ENCODE measurements at places on chromosomes 12 and 14.

- DNase-seq: no peak
These were observed 5.8 kb downstream of the DICER1 start for GRCh38 chr14:95151561-95151960.

DNA sequence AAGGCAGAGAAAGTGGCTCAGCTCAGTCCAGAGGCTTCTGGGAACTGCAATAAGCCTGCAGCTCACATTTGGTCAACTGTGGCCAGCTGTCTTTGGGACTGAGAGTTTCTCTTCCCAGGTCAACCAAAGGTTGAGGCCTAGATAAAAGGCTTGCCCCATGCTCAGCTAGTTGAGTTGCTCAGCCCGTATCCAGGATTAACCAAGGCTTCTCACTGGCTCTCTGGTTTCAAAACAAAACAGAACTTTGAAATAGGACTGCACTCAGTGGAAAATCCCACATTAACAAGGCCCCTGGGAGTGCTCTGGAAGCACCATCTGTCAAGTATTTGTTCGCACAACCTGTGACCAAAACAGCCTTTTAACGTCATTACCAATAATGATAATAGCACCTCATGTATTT lies 40.3 kb upstream of the NUAK1 start:
- peak; percentile 34 for DNase-seq

DNA sequence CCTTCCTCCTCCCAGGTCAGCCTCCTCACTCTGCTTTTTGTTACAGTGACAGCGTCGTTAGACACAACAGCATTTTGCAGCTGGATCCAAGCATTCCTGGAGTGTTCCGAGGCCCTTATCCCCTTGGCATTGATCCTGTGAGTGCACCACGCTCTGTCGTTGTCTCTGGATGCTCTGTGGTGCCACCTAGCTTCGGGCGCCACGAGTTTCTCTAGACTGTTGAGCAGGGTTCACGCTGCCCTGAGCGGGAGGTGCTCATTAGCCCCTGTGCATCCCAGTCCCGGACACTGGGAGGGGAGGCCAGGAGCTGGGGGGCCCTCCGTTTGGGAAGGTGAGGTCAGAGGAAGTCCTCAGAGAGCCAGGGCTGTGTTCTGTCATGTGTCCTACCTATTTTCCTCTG lies 17.3 kb upstream of the DNAH10 start:
- no peak for DNase-seq

DNA sequence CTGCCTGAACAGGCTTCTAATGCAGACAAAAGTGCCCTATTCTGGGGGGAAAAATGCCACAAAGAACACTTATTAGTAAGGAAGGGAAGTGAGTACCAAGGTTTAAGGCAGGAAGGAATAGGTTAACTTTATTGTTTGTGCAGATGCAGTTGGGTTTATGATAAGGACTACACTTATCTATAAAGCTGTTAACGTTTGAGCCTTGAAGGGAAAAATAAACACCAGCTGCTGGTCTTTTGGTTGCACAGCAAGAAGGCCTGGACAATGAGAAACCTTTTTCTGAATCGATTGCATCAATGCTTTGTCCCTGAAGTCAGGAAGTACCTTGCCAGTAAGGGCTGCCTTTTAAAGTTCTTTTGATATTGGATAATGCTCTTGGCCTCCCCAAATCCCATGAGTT lies 407.8 kb downstream of the ATP23 start:
- DNase-seq: no peak

- peak; percentile 22 for DNase-seq
These were observed 22.3 kb downstream of the IFT43 start for GRCh38 chr14:76007852-76008251.

GRCh38 chr12:66170606-66171005 lies 810 bp upstream of the TMBIM4 start:
- DNase-seq: no peak

- DNase-seq: peak; percentile 98
These were observed 67.8 kb downstream of the HMGA2 start for GRCh38 chr12:65891987-65892481.
